Activated naive CD8-positive, alpha-beta T cell treated with anti-CD3 and anti-CD28 coated beads, Interleukin-2, amount 10 ng/mL, durations not matched to agents 7 days and 5 days (primary cell): ENCODE measurements at places on chromosomes 6 and 20. TPM values are rescaled to one million over a fixed set of nuclear protein-coding genes. Genes with fewer than 3 reads are reported as not detected.

DNA sequence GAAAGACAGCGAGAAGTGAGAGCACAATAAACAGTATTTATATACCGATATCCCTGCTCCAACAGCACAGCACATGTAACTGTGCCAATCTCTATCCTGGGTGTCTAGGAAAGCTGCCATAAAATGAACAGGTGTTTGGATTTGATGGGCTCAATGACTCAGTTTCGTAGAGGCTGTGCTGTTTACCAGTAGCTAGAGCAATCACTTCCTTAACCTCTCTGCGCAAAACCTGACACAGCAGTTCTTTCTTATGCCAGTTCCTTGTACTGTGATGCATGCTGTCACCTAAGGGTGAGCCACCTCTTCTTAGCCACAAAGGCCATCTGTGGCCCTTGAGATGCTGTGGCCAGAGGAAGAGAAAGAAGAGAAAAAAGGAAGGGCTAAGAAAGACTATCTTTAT is 59.3 kb downstream of the SHPRH start:
- H3K4me1 ChIP-seq = peaks cover 3% of the 10 kb centered on the region
- H3K27me3 ChIP-seq = no peaks in the 10 kb centered on the region
- DNase-seq = no peak

GRCh38 chr6:52233975-52234823 is 10.1 kb downstream of the IL17F start:
- DNase-seq = no peak
- H3K4me3 ChIP-seq = no peak overlapping the region
- H3K36me3 ChIP-seq = no peaks in the 10 kb centered on the region
- H3K27me3 ChIP-seq = peaks cover 72% of the 10 kb centered on the region
- H3K27ac ChIP-seq = no peak overlapping the region

DNA sequence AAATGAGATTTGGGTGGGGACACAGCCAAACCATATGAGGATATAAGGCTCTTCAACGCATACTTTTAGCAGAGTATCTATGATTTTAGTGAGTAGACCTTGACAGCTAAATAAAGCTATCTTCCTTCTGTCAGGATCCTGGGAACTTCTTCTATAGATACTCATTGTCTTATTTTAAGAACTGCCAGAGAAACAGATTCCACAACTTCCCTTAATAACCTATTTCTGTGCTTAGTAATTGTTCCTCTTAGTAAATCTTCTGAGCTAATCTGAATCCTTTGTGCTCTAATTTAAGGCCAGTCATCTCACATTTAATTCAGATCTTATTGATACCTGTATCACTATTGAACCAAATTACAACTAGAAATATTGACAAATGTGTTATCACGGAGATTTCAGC is 64.0 kb upstream of the CEP85L start:
- H3K36me3 ChIP-seq = peaks cover 2% of the 10 kb centered on the region
- H3K4me3 ChIP-seq = no peak overlapping the region
- no peak overlapping the region for H3K27ac ChIP-seq

GRCh38 chr6:153130515-153131036 is 506 bp downstream of the RGS17 start:
- no peak overlapping the region for H3K27ac ChIP-seq
- peak overlapping the region; percentile 75 for H3K4me3 ChIP-seq
- no peak for DNase-seq
- peaks cover 7% of the 10 kb centered on the region for H3K4me1 ChIP-seq
- H3K36me3 ChIP-seq = no peaks in the 10 kb centered on the region

- H3K27me3 ChIP-seq = no peaks in the 10 kb centered on the region
- DNase-seq = no peak
- no peak overlapping the region for H3K4me3 ChIP-seq
- H3K4me1 ChIP-seq = peaks cover 2% of the 10 kb centered on the region
- no peak overlapping the region for H3K27ac ChIP-seq
These were observed 50.5 kb downstream of the ZNF831 start for GRCh38 chr20:59214073-59214472.

DNA sequence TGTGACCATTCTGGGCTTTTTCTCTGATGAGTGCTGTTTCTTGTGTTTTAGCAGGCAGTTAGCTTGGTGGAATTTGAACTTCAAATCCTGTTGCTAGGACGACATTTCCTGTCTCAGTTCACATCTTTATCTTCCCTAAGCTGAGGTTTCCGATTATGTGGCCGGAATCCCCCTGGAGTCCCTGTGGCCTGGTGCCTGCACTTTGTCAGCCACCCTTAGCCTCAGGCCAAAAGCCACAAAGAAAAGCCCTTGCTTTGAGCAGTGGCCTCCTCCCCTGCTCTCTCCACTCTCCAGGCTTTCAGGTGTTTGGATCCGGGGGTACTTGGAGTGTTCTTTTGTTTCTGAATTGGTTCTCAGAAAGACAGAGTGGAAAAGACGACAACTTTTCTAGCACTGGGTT is 59.9 kb upstream of the PMEPA1 start:
- H3K27ac ChIP-seq = no peak overlapping the region
- peaks cover 7% of the 10 kb centered on the region for H3K4me1 ChIP-seq
- no peak for DNase-seq
- H3K36me3 ChIP-seq = no peaks in the 10 kb centered on the region

- H3K4me1 ChIP-seq = peaks cover 15% of the 10 kb centered on the region
- H3K27ac ChIP-seq = peak overlapping the region; percentile 51
These were observed 134.2 kb downstream of the GMDS start for GRCh38 chr6:2111162-2111677.

DNA sequence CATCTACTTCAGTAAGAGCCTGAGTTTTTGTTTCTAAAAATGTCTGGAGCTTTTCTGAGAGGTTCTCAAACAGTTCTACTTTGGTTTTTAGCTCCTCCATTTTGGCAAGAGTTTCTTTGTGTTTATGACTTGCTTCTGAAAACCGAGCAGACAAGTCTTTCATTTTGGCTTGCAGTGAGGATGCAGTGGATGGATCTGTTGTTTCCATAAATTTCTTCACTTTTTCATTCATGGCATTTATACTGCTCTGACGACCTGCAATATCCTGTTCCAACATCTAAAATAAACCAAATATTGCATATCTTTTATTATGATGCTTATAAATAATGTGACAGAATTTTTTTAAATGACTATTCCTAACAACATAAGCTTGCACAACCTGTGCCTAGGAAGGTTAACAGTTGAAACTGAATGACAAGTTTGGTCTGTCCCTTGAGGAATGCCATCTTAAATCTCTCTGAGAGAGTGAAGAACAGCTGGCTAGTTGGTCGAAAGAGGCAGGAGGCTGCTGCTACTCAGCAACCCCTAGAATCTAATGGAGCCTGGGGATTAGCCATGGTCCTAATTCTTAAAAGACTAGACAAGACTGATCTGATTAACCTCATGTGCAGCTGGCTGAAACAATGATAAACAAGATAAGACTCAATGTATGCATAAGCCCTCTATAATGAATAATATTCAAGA is 69.8 kb downstream of the DST start:
- H3K36me3 ChIP-seq = no peaks in the 10 kb centered on the region
- no peak overlapping the region for H3K4me3 ChIP-seq
- DNase-seq = no peak
- H3K4me1 ChIP-seq = no peaks in the 10 kb centered on the region
- peaks cover 6% of the 10 kb centered on the region for H3K27me3 ChIP-seq
- H3K27ac ChIP-seq = no peak overlapping the region

DNA sequence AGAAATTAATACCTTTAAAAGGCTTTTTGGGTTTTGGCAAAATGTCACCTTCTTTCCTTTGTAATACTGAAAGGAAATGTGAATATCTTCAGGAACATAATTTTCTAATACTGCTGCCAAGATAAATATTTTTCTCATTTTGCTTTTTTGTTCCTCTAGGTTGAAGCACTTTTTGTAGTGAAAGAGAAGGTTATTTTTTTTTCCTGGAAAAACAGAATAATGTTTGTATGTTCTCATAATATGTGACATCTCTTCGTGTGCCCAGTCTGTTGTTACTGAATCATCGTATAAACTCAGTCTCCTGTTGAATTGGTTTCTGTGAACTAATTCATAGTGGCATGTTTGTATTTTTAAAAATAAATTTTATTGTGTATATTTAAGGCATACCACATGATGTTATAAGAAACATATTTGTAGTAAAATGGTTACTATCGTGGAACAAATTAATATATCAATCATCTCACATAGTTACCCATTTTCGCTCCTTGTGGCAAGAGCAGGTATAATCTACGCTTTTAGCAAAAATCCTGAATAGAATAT is 74.4 kb downstream of the SH3BGRL2 start:
- H3K36me3 ChIP-seq = no peaks in the 10 kb centered on the region
- no peaks in the 10 kb centered on the region for H3K27me3 ChIP-seq
- DNase-seq = no peak
- no peak overlapping the region for H3K4me3 ChIP-seq
- no peak overlapping the region for H3K27ac ChIP-seq

- peaks cover 18% of the 10 kb centered on the region for H3K27me3 ChIP-seq
- no peaks in the 10 kb centered on the region for H3K36me3 ChIP-seq
- H3K4me1 ChIP-seq = no peaks in the 10 kb centered on the region
- no peak overlapping the region for H3K4me3 ChIP-seq
- DNase-seq = no peak
- no peak overlapping the region for H3K27ac ChIP-seq
These were observed 14.2 kb upstream of the FOXQ1 start for GRCh38 chr6:1297746-1298145.

DNA sequence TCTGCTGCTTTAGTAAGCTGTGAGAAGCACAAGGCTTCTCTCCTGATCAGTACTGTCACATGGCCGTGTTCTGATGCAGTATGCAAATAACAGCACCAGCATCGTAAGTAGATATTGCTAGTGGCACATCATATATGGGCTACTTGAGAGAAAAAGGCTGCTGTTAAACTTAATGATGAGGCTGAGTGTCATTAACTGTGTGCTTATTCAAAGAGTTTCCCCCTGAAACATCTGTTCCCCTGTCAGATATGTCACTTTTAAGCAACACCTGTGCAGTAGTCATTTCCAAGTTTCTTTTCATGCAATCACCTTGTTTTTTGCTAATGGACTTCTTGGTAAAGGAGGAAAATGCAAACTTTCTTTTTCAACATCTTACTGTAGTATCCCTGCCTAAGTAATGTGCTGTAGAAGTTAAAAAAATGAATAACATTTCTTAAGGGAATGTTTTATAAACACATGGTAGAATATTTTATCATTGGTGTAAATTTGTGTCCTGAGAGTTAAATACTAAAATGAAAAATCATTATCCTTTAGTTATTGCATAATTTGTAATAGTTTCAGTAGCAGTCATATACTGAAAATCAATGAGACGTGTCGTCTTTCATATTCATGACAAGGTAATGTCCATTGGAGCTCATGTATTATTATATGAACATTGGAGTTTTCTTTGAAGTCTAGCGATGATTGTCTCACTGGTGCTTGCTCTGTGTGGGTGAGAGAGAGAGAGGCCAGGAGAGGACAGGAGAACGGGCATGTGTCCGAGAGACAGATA is 366.3 kb downstream of the CDKAL1 start:
- no peak for DNase-seq
- no peak overlapping the region for H3K27ac ChIP-seq
- H3K27me3 ChIP-seq = no peaks in the 10 kb centered on the region
- H3K4me3 ChIP-seq = no peak overlapping the region
- H3K36me3 ChIP-seq = peaks cover 33% of the 10 kb centered on the region

GRCh38 chr20:21184819-21185218 is 58.9 kb downstream of the KIZ start:
- DNase-seq = no peak
- no peak overlapping the region for H3K4me3 ChIP-seq
- no peak overlapping the region for H3K27ac ChIP-seq
- H3K27me3 ChIP-seq = no peaks in the 10 kb centered on the region
- no peaks in the 10 kb centered on the region for H3K4me1 ChIP-seq

DNA sequence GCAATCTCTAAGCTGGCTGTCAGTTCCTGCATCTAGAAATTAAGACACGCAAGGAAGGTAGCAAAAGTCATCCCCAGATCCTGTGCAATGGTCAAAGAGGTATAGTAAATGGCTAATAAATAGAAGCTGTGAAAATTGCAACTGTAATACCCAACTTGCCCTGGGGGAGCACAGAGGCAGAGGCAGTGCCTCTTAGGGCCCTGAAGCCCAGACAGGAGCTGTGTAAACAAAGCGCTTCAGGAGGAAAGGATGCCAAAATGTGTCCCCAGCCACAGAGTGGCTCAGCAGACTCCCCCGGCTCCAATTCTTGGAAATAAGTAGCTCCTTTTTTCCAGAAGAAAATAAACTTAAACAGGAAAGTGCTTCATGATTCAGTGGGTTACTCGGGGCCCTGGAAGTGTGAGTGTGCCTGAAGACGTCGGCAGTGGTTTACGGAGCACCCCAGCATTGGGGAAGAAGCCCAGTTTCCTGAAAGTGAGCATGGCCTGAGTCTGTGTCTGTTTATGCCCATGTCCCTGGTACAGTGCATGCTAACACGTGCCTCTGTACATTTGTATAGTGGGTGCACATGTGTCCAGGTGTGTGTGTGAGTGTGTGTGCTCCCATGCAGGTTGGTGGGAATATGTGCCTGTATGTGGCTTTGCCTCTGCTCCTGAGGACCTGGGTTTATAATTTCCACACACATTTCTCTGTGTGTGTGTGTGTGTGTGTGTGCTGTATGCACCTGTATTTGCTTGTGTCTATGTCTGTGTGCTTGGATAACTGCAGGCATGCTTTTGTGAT is 246.7 kb downstream of the MAFB start:
- no peaks in the 10 kb centered on the region for H3K27me3 ChIP-seq
- H3K4me3 ChIP-seq = no peak overlapping the region
- H3K36me3 ChIP-seq = no peaks in the 10 kb centered on the region
- no peak overlapping the region for H3K27ac ChIP-seq
- DNase-seq = no peak

GRCh38 chr20:19864130-19864529 is 106.1 kb downstream of the RIN2 start:
- no peak overlapping the region for H3K27ac ChIP-seq
- no peaks in the 10 kb centered on the region for H3K4me1 ChIP-seq
- H3K36me3 ChIP-seq = no peaks in the 10 kb centered on the region
- DNase-seq = no peak
- H3K27me3 ChIP-seq = peaks cover 10% of the 10 kb centered on the region

DNA sequence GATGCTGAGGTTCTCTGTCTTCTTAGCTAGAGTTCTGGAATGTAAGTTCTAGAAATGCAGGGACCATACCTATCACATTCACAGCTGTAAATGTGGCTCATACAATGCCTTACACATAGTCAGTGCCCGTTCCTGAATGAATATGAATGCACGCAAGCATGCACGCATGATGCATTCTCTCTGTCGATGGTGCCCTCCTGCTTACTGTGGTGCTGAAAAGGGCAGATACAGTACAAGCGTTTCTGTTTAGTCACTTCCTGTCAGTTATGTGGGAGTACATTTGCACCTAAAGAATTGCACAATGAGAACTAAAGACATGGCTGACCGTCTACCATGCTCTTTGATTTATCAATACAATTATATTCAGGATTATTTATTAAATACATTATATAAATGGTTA is 152.2 kb upstream of the SOX4 start:
- peaks cover 24% of the 10 kb centered on the region for H3K27me3 ChIP-seq
- no peak for DNase-seq
- H3K4me1 ChIP-seq = peaks cover 23% of the 10 kb centered on the region
- no peak overlapping the region for H3K4me3 ChIP-seq
- no peak overlapping the region for H3K27ac ChIP-seq

GRCh38 chr6:165049362-165049761 is 260.0 kb downstream of the C6orf118 start:
- no peaks in the 10 kb centered on the region for H3K36me3 ChIP-seq
- H3K27me3 ChIP-seq = no peaks in the 10 kb centered on the region
- no peaks in the 10 kb centered on the region for H3K4me1 ChIP-seq
- H3K4me3 ChIP-seq = no peak overlapping the region
- H3K27ac ChIP-seq = no peak overlapping the region

GRCh38 chr20:8309634-8310033 is 177.6 kb downstream of the PLCB1 start:
- H3K36me3 ChIP-seq = no peaks in the 10 kb centered on the region
- H3K4me3 ChIP-seq = no peak overlapping the region
- H3K27me3 ChIP-seq = peaks cover 4% of the 10 kb centered on the region
- H3K4me1 ChIP-seq = peaks cover 3% of the 10 kb centered on the region

Gene TRIM38
- total RNA-seq = 29.1 TPM

Gene PRDM13
- total RNA-seq = not detected

Gene TTBK1
- total RNA-seq = not detected

Gene LSM2
- total RNA-seq = 89.9 TPM

Gene EFCAB8
- total RNA-seq = 0.47 TPM

Gene NKX2-2
- total RNA-seq = not detected

Gene CALHM4
- total RNA-seq = not detected
